GM13976 (cell line): ENCODE measurements at places on chromosomes 1 and 21.
A peak's percentile ranks its signal among the peaks of the same experiment; 100 is the strongest.

GRCh38 chr1:78275906-78276685 is 214.7 kb upstream of the PTGFR start:
- DNase-seq, result no peak

DNA sequence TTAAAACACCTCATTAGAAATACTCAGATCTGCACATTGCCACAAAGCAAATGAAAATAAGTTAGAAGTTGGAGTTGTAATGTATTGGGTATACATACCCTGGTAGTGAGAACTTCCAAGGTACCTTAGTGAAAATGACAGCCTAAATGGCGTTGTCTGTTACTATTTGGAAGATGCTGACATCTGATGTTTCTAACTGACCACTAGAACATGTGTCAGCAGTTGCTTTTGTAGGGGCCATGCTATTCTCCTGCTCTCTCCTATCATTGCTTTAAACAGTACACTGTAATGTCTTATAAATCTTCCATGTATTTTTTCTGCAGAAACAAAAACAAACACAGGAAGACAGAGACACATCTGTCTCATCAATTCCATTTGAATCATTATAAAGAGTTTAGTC is 40.1 kb downstream of the LAMC1 start:
- DNase-seq, result no peak

GRCh38 chr1:64240206-64240605 is 36.8 kb downstream of the UBE2U start:
- no peak for DNase-seq

GRCh38 chr21:26845066-26845758 is at the start of gene ADAMTS1:
TSS of gene ADAMTS1 (minus strand) at chr21:26845409. CDS start at chr21:26844954, 455 bp downstream.
- peak; percentile 43 for DNase-seq

- peak; percentile 86 for DNase-seq
Measured at GRCh38 chr1:31815752-31816500, at the start of gene SPOCD1. TSS of gene SPOCD1 (minus strand) at chr1:31816022. CDS start at chr1:31815333, 689 bp downstream.

GRCh38 chr1:231240531-231240882 is 505 bp upstream of the GNPAT start:
- no peak for DNase-seq

DNA sequence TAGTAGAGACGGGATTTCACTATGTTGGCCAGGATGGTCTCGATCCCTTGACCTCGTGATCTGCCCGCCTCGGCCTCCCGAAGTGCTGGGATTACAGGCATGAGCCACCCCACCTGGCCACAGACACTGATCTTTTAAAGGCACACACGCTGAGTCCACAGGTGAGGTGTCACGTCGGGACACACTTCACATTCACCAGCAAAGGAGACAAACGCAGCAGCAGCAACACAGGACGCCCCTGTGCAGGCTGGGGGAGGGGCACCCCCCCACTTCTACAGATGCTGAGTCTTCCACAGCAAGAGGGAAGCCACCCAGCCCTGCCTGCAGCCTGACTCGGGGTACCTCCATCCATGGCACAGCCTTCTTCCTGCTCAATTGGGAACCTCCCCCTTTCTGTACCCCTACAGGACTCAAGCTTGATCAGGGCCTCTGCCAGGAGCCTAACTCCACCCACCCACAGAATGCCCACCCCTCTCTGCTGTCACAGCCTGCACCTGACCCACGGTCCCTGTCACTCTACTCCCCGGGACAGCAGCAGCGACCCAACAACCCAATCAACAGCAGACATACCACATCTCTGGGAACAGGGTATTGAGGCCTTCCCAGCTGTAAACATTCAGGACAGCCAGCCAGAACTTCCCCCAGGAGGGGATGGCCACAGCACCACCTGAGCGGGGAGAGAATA is 9.5 kb downstream of the LSS start:
- peak; percentile 9 for DNase-seq

DNA sequence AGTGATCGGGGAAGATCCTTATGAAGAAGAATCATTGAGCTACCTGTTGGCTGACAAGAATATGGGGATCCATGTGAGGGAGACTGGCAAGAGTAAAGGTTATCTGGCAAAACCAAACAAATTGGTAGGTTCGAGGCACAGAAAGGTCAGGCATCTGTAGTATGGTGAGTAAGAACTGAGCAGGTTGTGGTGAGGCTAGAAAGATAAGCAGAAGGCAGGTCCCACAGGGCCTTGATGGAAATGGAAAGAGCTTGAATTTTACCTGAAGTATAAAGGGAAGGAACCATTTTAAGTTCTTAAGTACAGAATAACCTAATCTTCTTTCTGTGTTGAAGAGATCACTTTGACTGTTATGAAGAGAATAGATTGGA is 11.1 kb downstream of the PTPRC start:
- DNase-seq, result no peak
